ENCODE measurements at places on chromosomes 13 and 19.

DNA sequence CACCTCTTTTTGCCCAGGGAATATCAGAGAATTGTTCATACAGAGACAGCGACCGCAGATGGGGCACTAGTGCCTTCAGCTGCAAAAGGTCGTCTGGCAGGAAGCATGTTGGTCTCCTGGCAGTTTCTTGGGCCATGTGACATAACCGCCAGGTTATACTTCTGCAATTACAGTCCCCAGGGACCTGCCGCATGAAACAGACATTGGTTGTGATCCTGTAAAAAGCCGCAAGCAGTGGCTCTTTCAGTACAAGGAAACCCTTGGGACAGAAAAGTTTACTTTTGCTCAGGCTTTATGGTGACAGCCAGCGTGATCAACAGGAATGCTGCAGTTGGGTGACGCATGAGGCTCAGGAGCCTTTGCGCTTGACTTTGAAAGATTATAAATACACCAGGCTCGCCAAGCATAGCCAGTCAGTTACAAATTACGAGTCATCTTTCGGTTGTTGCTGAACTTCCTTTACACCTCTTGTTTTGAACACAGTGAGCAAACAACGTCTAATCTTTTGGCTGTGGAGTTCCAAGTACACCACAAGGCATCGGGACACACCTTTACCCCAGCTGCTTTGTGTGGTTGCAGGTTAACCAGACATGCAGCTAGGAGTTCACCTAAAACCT lies 50.5 kb upstream of the UBE2L5 start:
- H3K4me3 ChIP-seq = no peak overlapping the region
- H3K4me1 ChIP-seq = no peaks in the 10 kb centered on the region
- ATAC-seq = peak; percentile 22
- no peaks in the 10 kb centered on the region for H3K27me3 ChIP-seq

- H3K4me1 ChIP-seq = no peaks in the 10 kb centered on the region
- H3K4me3 ChIP-seq = no peak overlapping the region
- H3K27ac ChIP-seq = no peak overlapping the region
- no peaks in the 10 kb centered on the region for H3K27me3 ChIP-seq
- no peaks in the 10 kb centered on the region for H3K36me3 ChIP-seq
These were observed 190.7 kb downstream of the OXGR1 start for GRCh38 chr13:96803456-96804100.

DNA sequence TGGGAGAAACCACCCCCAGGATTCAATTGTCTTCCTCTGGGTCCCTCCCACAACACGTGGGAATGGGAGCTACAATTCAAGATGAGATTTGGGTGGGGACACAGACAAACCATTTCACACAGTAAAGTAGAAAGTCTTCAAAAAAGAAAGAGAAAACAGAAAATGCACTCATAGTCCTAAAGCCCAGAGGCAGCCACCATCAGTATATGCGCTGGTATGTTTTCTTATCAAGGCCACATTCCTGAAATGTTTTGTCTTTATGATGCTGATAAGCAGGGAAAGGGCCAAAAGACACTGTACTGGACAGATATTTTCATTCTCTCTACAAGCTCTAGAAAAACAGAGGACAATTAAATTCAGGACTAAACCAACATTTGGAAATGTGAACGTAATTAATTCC lies 375.8 kb upstream of the TSHZ3 start:
- no peaks in the 10 kb centered on the region for H3K27me3 ChIP-seq
- H3K36me3 ChIP-seq = no peaks in the 10 kb centered on the region
- H3K4me1 ChIP-seq = no peaks in the 10 kb centered on the region
- no peak overlapping the region for H3K4me3 ChIP-seq

GRCh38 chr13:91776611-91777193 lies 378.3 kb downstream of the GPC5 start:
- no peaks in the 10 kb centered on the region for H3K27me3 ChIP-seq
- no peak for ATAC-seq
- H3K4me3 ChIP-seq = no peak overlapping the region
- H3K27ac ChIP-seq = no peak overlapping the region

GRCh38 chr13:113075711-113076110 lies 29.9 kb upstream of the F7 start:
- H3K4me3 ChIP-seq = no peak overlapping the region
- no peak overlapping the region for H3K27ac ChIP-seq
- no peaks in the 10 kb centered on the region for H3K4me1 ChIP-seq

DNA sequence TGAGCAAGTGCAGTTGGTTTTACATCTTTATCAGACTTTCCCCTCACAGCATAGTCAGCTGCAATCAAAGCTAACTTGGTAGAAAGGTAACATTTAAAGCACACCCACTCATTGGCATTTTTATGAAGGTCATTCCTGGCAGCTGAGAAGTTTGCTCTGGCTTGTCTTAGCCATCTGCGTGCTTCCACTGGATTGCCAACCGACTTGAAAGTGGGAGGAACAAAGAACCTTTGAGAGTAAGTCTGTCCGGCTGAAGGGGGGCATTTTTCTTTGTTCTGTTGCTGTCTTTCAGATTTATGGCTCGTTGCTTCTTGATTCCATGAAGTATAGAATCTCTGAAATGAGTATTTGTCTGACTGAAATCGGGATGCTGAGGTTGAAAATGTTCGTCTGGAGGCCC lies 103.1 kb downstream of the SACS start:
- H3K36me3 ChIP-seq = no peaks in the 10 kb centered on the region
- H3K27me3 ChIP-seq = no peaks in the 10 kb centered on the region
- H3K27ac ChIP-seq = no peak overlapping the region
- no peak overlapping the region for H3K4me3 ChIP-seq
- no peak for ATAC-seq
- no peaks in the 10 kb centered on the region for H3K4me1 ChIP-seq

GRCh38 chr19:20611866-20612265 lies 46.3 kb upstream of the ZNF737 start:
- H3K36me3 ChIP-seq = no peaks in the 10 kb centered on the region
- no peak for ATAC-seq
- H3K4me3 ChIP-seq = no peak overlapping the region

DNA sequence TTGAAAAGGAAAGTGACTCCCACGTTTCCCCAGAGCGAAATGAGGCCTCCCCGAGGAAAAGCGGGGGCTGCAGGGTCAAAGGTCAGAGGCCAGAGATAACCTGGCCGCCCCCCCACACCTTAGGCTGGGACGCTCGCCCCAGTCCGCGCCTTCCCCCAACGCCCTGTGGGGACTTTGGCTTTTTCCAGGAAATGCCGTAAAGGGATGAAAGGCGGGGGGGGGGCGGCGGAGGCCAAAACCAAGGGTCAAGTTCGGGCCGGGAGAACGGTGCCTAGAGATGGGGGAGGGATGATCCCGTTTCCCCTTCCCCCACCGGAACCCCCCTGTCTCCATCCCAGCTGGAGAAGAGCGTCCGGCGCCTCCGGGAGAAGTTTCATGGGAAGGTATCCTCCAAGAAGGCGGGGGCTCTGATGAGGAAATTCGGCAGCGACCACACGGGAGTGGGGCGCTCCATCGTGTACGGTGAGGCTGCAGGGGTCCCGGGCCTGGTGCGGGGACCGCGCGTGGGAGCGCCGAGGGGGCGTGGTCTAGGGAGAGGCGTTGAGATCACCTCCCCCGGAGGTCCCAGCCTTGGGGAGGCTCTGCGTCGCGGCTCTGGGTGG lies 575 bp downstream of the SHFL start:
- ATAC-seq = peak; percentile 19
- H3K4me1 ChIP-seq = peaks cover 15% of the 10 kb centered on the region
- peak overlapping the region; percentile 92 for H3K27ac ChIP-seq

GRCh38 chr13:42834946-42835345 lies 53.6 kb downstream of the FAM216B start:
- no peak overlapping the region for H3K27ac ChIP-seq
- no peak for ATAC-seq
- no peak overlapping the region for H3K4me3 ChIP-seq
- H3K36me3 ChIP-seq = no peaks in the 10 kb centered on the region
- no peaks in the 10 kb centered on the region for H3K27me3 ChIP-seq
- H3K4me1 ChIP-seq = no peaks in the 10 kb centered on the region

DNA sequence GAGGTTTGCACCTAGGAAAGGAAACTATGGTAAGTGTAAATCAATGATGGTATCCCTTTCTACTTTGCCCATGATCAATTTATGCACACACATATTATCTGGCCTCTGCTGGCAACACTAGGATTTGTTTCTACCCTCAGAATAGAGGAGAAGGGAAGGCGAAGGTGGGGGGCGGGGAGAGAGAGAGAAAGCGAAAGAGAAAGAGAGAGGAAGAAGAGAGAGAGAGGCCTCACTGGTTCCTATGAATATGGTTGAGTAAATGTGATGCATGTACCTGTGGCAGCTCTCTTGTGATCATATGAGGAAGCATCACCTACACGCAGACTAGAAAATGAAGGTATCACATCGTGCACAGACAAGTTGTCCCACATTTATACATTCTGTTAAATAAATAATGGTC lies 882.0 kb upstream of the SLITRK6 start:
- H3K4me1 ChIP-seq = no peaks in the 10 kb centered on the region
- H3K36me3 ChIP-seq = no peaks in the 10 kb centered on the region
- H3K27me3 ChIP-seq = no peaks in the 10 kb centered on the region
- no peak overlapping the region for H3K27ac ChIP-seq

DNA sequence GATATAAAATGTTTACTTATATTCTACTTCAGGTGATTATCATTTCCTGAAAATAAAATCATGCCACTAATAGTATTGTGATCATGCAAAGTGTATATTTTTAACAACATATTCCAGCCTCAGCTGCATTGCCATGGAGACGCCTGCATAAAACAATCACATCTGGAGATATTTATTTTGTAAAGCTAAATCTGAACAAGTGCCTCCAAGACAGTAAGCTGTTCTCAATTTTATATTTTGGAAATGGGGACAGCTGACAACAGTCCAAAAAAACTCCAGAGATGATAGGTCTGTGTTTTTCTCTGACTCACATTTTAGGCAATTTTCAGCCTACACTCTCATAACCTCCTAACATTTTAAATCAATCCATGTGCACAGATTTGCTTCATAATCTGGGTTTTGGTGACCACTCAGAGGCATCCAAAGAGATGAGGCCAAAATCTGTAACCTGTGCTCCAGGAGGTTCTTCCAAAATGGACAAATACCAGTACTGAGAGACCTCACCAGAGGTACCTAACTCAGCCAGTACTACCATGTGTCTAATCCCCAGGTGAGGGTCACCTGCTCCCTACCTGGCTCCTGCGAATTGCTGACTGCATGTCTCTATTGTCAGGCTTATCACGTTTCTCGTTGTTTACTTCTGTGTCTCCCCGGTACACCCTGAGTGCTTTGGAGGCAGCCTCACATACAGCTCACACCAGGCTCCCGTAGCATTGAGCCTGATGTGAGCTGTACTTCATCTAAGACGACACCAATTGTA lies 62.7 kb downstream of the COL4A1 start:
- no peaks in the 10 kb centered on the region for H3K27me3 ChIP-seq
- peak overlapping the region; percentile 82 for H3K27ac ChIP-seq
- no peak overlapping the region for H3K4me3 ChIP-seq
- peaks cover 19% of the 10 kb centered on the region for H3K36me3 ChIP-seq
- H3K4me1 ChIP-seq = peaks cover 15% of the 10 kb centered on the region
- peak; percentile 18 for ATAC-seq

DNA sequence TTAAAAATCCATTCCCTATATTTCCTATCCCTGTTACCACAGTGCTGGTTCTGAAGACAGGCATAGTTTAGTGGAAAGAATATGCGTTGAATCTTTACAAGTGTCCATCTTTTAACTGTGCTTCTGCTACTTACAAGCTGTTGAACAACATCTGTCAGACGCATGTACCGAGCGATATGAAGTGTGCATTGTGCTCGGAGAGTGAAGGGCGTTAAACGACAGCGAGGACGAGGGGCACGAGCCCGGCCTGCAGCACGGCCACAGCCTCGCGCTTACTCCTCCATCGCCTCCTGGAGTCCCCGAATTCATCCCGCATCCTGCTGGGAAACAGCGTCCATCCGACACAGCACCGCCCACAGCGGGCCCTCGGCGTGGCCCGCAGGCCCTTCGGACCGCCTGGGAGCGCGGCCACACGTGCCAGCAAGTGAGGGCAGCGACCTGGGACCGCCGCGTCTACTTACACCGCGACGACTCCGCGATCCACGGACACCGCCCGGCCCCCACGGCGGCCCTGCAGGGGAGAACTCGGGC lies 514 bp downstream of the PCID2 start:
- peaks cover 82% of the 10 kb centered on the region for H3K4me1 ChIP-seq
- ATAC-seq = peak; percentile 32
- H3K36me3 ChIP-seq = peaks cover 26% of the 10 kb centered on the region
- H3K27me3 ChIP-seq = no peaks in the 10 kb centered on the region
- peak overlapping the region; percentile 97 for H3K27ac ChIP-seq

DNA sequence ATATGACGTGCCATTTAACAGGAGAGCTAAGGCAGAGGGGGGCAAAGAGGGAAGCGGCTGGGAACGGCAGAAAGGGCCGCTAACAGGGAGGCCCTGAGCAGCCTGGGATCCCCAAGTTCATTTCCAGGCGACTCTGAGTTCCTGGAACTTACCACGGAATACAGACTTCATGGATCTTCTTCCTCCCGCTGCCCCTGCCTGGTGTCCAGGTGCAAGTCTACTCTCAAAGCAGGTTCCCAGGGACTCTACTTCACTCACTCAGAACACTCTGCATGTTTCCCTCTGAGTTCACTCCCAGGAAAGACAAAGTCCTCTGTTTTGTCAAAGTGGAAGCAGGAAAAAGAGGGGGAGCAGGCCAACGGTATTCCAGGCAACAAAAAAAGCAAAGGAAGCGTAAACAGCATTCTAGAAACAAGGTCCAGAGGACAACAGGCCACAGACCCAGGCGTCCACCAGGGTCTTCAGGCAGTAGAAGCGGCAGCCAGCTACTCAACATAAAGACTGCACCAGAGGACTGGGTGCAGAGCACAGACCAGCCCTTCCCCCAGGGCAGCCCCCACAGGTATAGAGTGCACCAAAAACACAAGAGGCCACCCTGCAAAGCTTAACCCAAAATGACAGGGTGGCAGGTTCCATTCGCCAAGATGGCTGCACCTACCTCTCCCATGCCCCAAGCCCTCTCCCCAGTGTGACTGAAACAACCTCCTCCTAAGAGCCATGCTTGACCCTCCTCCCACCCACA lies 3.0 kb downstream of the MIER2 start:
- ATAC-seq = no peak
- no peaks in the 10 kb centered on the region for H3K27me3 ChIP-seq
- H3K4me1 ChIP-seq = no peaks in the 10 kb centered on the region
- H3K27ac ChIP-seq = no peak overlapping the region
- no peaks in the 10 kb centered on the region for H3K36me3 ChIP-seq
- peak overlapping the region; percentile 92 for H3K4me3 ChIP-seq

GRCh38 chr19:21823224-21823623 lies 12.8 kb downstream of the ZNF43 start:
- ATAC-seq = no peak
- H3K4me3 ChIP-seq = no peak overlapping the region
- no peaks in the 10 kb centered on the region for H3K4me1 ChIP-seq
- H3K27ac ChIP-seq = no peak overlapping the region

DNA sequence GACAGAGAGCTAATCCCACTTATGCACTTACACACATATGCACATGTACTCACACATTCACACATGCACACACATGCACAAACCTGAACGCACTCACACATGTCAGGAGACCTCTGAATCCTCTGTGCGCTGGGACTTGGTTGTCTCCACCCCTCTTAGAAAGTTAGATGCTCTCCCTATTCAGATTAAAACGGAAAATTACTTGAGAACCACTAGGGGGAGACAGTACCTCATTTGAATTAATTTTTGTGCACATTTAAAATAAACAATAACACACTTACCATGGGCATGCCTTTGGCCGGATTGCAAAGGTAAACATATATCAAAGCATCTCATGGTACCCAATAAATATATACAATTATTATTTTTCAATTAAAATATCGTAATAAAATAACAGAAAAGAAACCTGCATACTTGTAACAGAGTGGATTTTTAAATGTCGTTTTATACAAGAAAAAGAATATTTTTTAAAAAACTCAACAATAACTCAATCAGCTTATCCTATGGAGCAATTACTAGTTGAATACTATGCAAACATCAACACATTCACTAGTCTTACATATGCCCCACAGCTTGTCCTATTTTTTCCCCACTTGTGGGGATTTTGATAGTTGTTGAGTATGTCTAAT lies 9.5 kb upstream of the LILRB4 start:
- no peaks in the 10 kb centered on the region for H3K36me3 ChIP-seq
- H3K4me3 ChIP-seq = no peak overlapping the region
- H3K4me1 ChIP-seq = no peaks in the 10 kb centered on the region
- ATAC-seq = no peak
- H3K27ac ChIP-seq = no peak overlapping the region

Measured in gastroesophageal sphincter (tissue), 4 donors.